ENCODE measurements at places on chromosomes 11 and 22.

DNA sequence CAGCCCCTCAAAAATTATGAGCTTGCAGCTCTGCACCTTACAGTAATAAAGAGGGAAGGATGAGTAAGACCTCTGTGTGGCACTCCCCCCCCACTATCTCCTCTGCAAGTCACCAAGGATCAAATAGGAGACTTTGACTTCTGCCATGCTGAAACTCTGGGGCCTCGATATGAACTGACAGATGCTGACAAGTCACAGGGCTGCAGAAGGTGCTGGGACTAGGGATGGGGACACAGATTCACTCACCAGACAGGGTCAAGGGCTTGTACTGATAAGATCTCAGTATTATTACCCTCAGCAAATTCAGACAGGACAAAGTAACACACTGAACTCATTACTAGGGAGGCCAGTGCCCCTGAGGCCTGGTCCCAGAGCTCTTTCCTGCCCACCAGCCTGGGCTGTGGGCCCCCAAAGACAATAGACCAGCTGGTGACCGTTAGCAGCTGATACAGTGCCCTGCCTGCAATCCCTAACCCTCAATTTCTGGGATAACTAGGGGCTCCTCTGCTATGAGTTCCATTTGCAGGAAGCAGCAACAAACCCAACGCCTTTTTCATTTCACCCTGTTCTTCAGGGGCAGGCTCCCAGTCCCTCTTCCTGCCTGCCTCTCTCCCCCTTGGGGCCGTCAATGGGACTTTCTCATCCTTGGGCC is 20.1 kb downstream of the TMPRSS13 start:
- DNase-seq, result no peak

DNA sequence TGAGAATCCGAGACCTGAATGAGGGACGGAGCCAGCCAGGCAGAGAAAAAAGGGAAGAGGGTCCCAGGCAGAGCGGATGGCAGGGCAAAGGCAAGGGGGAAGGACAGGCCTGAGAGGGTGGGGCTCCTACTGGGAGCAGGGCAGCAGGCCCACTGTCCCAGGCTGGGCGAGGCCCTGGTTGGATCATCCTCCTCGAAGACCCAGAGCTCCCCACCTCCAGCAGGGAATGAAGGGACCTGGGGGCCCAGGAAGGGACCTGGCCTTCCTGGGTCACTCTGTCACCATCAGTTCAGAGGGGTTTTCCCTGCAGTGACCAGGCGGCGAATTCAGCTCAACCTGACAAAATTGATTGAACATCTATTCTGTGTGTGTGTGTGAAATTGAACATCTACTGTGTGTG is 4.0 kb downstream of the CD5 start:
- DNase-seq, result no peak

- DNase-seq, result no peak
Observed at GRCh38 chr11:13000721-13001120, 8.4 kb upstream of the RASSF10 start.

DNA sequence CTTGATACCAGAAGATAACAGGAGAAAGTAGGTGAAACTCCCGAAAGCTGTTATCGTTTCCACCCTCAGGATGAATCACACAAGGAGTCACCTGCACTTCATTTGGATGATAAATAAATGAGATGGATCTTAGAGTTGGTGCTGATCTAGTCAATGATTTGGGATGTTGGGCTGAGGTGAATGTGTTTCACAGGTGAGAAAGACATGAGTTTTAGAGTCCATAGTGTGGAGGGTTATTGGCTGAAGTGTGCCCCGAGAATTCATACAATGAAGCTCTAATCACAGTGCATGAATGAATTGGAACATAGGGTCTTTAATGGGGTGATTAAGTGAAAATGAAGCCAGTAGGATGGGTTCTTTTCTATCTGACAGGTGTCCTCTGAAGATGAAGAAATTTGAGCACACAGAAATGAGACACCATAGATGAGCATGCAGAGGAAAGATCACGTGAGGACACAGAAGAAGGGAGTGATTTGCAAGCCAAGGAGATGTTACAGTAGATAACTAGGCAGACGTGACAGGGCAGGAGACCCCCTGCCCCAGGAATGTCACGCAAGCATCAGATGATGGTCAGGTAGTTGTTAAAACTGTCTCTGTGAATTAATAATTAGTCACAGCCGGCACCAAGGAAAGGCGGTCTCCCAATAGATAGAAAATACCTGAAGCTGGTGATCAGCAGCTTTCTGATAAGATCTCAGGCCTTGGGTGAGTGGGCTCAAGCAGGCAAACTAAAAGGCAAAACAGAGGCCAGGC is 60.3 kb upstream of the IGLL5 start:
- no peak for DNase-seq

DNA sequence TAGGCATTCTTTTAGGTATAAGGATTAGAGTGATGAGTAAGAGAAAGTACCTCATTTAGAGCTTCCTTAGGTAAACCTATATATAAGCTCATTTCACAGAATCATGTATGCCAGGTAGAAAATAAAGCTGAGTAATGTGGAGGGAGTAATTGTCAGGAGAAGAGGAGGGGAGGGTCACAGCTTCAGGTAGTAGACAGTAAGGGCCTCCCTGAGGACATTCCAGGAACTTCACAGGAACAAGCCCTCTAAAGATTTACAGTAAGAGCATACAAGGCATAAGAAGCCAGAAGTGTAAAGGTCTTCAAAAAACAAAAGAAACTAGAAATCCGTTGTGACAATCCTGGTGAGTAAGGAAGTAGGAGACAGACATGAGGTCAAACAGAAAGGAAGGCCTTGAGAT is 57.6 kb downstream of the USP47 start:
- no peak for DNase-seq

DNA sequence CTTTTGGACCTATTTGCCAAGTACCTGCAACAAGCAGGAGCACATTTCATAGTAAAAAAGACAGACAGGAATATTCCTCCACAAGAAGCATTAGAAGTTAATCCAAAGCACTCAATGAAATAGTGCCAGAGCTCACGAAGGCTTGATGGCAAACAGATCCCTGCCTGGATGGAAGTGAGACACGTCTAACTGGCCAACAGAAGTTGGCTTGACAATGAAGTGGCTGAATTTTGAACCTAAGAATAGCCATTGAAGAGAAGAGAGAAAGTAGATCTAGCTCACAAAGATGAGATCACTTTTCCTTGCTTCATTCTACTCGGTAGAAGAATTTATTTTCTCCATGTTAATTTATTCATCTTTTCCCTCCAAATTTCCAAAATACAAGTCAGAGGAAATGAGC is 30.6 kb upstream of the APOA1 start:
- no peak for DNase-seq

Data from NCI-H187 (cell line).